GM19239 (cell line): ENCODE measurements at places on chromosomes 1 and 21.

- no peak for DNase-seq
These were observed 8.3 kb downstream of the CNR2 start for GRCh38 chr1:23904748-23905357.

- DNase-seq: no peak
These were observed 195.3 kb downstream of the C1orf94 start for GRCh38 chr1:34371829-34372532.

- no peak for DNase-seq
These were observed 78.4 kb downstream of the CD58 start for GRCh38 chr1:116492358-116492811.

- DNase-seq: no peak
These were observed 48.1 kb downstream of the LHX4 start for GRCh38 chr1:180278194-180278515.

- no peak for DNase-seq
These were observed 850.0 kb downstream of the LTN1 start for GRCh38 chr21:28142697-28143096.

- no peak for DNase-seq
These were observed 297.6 kb downstream of the DISC1 start for GRCh38 chr1:231924180-231924579.

DNA sequence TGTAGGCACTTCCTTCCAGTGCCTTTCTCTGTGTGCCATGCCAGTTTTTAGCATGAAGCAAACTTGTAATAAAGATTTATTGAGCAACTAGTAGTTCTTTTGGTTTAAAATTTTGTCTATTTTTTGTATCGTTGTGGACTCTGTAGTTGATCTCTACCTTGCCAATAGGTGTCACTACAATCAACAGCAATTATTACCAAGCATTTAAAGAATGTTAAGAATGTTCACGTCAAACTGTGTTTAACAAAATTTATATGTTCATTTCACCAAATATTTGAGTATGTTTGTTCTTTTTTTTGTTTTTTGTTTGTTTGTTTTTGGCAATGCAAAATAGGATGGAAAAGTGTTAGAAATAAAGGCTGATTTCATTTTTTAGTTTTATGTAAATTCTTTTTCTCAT is 208.1 kb downstream of the PATJ start:
- DNase-seq: no peak

GRCh38 chr1:91476533-91477217 is 24.0 kb upstream of the CDC7 start:
- no peak for DNase-seq

DNA sequence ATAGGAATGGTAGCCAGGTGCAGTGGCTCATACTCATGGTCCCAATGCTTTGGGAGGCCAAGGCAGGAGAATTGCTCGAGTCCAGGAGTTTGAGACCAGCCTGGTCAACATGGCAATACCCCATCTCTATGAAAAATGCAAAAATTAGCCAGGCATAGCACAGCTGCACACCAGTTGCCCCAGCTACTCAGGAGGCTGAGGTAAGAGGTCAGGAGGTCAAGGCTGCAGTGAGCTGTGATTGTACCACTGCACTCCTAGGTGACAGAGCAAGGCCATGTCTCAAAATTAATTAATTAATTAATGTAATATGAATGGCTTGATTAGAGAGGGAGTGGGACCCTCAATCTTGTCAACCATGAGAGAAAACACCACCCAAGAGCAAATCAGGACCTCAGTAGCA is 198.7 kb upstream of the DUSP10 start:
- no peak for DNase-seq

DNA sequence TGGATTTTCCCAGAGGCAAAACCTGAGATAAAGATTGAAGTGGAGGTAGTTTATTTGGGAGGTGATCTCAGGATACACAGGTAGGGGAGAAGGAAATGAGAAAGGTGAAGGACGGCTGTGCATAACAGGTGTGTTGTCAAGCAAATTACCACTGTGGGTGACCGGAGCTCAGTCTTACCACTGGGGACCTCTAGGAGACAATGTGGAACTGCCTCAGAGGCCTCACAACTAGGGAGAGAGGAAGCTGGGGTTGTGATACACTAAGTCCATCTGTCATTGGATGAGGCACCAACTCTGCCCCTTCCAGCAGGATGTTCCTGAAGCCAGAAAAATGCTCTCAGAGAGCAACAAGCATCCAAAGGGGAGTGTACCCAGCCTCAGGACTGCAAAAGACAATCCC is 32.6 kb downstream of the GRIK3 start:
- no peak for DNase-seq

GRCh38 chr1:201223852-201224665 is 33.4 kb downstream of the IGFN1 start:
- DNase-seq: no peak

- no peak for DNase-seq
These were observed 106.0 kb upstream of the IFFO2 start for GRCh38 chr1:19062258-19063029.

DNA sequence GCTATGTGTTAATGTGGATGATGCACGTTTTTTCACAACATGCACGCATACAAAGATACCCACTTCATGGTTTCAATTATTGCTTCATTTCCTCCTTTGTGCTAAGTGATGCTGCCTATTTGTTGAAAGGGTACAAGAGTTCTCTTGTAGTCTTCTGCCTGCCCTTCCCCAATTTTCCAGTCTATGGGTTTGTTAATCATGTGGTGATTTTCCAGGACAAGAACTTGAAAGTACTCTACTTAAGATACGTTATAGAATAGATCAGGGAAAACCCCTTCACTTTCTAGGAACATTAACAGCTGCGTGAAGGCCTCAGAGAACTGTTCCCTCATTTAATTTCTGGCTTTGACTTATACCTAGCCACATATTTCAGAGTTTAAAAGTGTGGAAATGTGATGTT is 52.1 kb upstream of the SLC44A3 start:
- DNase-seq: no peak

- DNase-seq: peak; percentile 18
These were observed 135.4 kb downstream of the PROX1 start for GRCh38 chr1:214123061-214123784.

- DNase-seq: no peak
These were observed 21.8 kb upstream of the HSD3B1 start for GRCh38 chr1:119485201-119485600.
